Cardiac septum (tissue), 1 donor: ENCODE measurements at places on chromosomes 1 and 21. TPM values are rescaled to one million over a fixed set of nuclear protein-coding genes. Genes with fewer than 3 reads are reported as not detected.
A peak's percentile ranks its signal among the peaks of the same experiment; 100 is the strongest.

The INAVA gene
- 0.27 TPM for total RNA-seq

The FAM72B gene
- total RNA-seq: 0.13 TPM

The TCHH gene
- 0.05 TPM for total RNA-seq

The PAPPA2 gene
- total RNA-seq: 1.4 TPM

The KPRP gene
- not detected for total RNA-seq

The UBL4B gene
- not detected for total RNA-seq

The NBPF6 gene
- not detected for total RNA-seq

The SYTL1 gene
- total RNA-seq: 0.65 TPM

The XKR8 gene
- 3.0 TPM for total RNA-seq

The DAB1 gene
- 2.0 TPM for total RNA-seq

The VANGL2 gene
- 1.4 TPM for total RNA-seq

The TNFRSF1B gene
- total RNA-seq: 15.5 TPM

GRCh38 chr1:93907718-93908117 lies 1.5 kb downstream of the GCLM start:
- DNase-seq: no peak

GRCh38 chr1:239434181-239434580 lies 47.8 kb downstream of the CHRM3 start:
- no peak for DNase-seq

DNA sequence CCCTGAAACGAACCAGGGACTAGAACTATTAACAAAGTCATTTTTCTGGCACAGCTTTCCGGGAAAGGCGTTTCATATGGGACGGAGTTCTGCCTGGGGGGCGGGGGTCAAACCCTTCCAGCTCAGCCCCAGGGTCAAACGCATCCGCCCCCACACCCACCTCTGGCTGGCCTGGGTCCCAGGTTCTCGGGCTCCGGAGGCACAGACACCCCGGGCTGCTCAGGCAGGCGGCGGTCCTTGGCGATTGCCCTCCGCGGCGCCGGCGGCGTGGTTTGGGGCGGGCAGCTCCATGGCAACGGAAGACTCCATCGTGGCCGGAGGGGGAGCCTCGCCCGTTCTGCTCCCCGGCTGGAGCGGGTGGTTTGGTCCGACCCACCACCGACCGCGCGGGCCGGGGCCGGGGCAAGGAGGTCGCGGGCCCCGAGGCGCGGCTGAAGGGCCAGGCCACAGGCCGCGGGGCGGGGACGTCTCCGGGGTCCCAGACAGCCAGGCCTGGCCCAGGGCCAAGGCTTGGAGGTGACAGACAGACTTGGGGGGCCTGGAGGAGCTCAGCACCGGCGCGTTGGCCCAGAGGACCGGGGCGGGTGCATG lies at the start of gene CFAP74:
Gene CFAP74, minus strand, starts transcription at position 246 of the 591 bp plus-strand sequence. CDS start 12,830 bp downstream, outside the sequence.
- no peak for DNase-seq

DNA sequence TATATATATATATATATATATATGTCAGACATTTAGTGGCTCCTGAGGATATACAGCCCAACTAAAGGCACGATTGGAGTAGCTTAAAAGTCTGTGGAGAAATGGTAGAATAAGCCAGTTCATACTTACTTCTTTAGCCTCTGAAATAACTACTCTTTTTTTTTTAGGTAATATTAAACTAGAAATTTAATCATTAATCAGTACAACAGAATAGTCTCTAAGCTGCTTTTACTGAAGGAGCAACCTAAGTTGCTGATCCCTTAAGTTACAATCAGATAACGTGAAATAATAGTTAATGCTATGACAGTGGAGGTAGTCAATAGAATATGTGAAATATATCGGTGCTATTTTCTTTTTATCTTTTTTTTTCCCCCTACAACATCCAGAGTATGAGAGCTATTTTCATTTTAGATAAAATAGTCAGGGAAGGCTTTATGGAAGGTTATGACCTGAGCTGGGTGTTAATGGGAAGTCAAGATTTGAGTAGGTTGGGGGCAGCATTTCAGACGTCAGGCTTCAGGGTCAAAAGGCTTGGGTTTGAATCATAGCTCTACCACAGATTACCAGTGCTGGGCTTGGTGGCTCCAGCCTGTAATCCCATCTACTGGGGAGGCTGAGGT lies 15.6 kb downstream of the ZMPSTE24 start:
- DNase-seq: no peak

GRCh38 chr1:8540261-8540941 lies 222.5 kb downstream of the SLC45A1 start:
- DNase-seq: no peak

DNA sequence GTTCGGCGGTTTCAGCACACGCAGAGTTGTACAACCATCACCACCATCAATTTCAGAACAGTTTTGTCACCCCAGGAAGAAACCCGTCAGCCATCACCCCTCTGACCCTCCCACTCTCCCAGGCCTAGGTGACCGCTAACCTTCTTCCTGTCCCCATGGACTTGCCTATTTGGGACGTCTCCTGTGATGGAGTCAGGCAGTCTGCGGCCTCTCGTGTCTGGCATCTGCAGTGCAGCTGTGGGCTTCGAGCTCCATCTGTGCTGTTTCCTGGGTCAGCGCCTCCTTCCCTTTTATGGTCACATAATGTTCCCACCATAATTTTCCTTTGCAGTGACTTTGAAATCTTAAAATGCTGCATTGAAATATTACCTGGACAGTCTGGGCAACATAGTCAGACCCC lies 24.4 kb downstream of the SLC45A1 start:
- DNase-seq: no peak

DNA sequence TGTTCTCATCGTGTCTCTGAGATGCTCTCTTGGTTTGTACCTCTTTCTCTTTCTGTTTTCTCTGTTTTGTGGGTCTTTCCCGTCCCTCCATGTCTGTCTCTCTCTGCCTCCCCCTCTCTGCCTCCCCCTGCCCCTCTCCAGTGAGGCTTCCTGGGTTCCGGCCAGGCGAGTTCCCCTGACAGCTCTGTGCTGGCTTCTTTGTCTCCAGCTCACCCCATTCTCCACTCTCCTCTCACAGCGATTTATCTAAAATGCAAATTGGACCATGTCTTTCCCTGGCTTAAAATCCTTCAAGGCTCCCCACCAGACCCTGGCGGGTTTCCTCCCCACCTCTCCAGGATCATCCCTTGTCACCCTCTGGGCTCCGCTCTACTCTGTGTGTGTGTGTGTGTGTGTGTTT lies 202.4 kb upstream of the POU3F1 start:
- no peak for DNase-seq

GRCh38 chr1:196558411-196558810 lies 49.8 kb downstream of the KCNT2 start:
- DNase-seq: no peak

DNA sequence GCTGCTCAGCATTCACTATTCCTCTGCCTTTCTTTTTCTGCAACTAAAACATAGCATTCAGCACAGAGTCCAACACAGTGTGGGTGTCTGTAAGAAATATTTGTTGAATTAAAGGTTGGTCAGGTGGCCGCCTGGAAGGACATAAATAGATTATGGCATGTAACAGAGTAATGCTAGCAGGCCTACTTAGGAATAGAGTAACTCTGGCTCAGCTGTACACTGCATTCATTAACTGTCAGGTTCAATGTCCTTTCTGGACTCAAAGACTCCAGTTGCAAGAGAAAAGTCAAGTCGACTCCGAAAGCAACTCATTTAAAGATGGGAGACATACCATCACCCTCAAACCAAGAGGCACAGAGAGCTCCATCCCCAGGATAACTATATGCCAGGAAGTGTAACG lies 116.0 kb downstream of the LMX1A start:
- no peak for DNase-seq

DNA sequence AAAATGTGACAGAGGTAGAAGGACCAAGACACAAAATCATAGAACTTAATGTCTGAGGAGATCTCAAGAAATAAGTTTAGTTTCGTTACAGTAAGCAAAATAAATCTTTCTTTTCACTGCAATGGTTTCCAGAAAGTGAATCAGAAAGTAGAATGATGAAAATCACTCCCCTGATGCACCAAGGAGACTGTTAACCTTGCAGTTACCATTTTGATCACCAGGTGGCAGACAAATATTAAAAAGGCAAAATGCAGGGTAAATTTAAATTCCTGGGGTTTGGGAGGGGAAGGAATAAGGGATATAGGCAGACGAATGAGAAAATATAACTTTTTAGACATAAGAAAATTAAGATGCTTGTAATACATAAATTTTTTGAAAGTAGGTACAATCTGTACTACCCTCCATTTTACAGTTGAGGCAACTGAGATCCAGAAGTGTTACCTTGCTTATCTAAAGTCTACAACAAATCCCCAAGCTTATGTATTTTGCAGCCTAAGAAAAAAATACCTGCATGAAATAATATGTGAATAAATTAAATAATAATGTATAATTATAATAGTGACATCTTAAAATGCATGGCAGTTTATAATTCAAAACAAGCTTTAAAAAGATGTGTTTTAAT lies 253.2 kb downstream of the CRB1 start:
- no peak for DNase-seq

DNA sequence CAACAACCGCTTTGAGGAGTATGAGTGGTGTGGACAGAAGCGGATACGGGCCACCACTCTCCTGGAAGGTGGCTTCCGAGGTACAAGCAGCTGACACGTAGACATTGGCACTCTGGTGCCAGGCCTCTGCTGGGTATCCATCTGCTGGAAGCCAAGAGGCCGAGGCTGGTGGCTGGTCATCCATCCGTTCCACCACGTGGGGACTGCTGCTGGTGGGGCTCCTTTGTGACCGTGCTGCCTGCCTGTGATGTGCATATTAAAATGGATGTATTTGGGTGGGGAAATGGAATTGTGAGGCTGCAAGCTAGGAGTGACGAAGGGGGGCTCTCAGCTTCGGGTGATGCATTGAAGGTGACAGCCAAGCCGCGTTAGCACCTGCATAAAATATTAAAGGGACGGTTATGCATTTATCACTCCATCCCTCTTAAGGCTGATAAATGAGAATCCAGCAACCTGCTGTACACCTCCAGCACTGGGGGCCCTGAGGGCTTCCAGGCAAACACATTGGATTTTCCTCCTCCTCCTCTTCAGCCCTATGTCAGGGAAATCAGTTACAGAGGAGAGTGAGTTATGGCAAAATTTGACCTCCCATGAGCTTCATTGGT lies 38.1 kb downstream of the TMEM53 start:
- DNase-seq: no peak

- DNase-seq: no peak
Observed at GRCh38 chr1:44554706-44555105, 119.6 kb downstream of the TMEM53 start.

DNA sequence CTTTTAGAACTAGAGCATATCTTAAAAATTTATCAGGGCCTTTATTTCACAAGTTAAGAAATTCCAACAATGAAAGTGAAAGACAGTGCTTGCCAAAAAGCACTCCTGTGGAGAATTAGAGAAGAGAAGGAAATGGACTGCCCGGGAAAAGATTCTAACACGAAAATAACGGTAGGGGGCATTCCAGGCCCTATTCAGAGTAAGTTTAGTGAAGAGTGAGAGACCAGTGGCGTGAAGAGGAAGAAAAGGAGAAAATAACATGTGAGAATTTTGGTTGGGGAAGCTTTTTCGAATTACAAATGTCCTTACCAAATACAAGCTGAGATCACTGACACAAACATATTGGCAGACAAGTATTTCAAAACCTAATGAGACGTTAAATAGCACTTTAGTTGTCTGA lies 38.4 kb upstream of the RBM34 start:
- no peak for DNase-seq

DNA sequence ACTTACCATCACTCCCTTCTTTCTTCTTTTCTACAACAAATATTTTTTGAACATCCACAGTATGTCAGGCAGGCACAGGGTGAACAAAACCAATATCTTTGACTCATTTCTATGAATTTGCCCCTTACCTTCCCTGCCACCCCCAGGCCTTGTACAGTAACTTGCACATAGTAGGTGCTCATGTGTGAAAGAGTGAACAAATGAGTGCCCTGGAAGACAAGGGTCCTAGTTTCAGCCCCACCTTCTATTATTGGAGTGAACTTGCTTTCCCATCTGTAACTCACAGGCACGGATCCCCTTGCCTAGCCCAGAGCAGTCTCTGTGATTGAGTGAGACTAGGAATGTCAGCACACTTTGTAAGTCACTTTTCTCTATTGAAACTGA lies 12.8 kb downstream of the ZDHHC18 start:
- DNase-seq: no peak

DNA sequence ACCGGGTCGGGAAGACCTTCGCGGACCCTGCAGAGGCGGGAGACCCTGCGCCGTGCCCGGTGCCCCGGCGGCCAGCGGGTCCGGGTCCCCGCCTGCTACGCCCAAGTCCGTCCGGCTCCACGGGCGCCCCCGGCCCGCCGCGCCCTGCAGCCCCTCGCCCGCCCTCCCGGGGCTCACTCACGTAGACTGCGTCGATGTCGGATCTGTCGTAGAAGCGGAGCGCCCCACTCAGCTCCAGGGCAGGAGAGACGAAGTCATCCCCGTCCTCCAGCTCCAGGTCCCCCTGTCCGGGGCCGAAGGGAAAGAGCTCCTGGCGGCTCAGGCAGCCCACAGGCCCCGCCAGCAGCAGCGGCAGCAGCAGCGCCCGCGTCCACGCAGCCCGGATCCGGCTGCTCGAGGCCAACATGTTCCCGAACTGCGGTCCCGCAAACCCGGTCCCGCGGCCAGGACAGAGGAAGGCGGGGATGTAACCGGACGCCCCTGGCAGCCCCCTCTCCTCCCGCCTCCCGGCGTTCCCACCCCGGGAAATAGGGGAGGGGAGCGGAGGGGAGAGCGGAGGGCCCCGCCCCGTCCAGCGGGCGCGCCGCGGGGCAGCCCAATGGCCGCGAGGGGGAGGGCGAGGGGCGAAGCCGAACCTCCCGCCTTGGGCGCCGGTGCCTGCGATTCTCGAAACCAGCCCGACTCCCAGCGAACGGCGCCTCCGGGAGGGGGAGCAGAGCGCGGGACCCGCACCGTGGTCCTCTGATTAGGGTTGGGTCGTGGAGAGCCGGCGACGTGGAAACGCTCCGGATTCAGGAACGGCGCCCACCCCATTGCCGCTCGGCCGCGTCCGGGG lies at the start of gene NID1:
Gene NID1, minus strand, starts transcription at position 417 of the 835 bp plus-strand sequence. Its CDS starts 11 bp downstream, at position 406.
- peak; percentile 93 for DNase-seq
